ENCODE measurements at places on chromosomes 11 and 22.

- no peak for DNase-seq
Measured at GRCh38 chr11:4508886-4509285, 26.4 kb downstream of the OR52K1 start.

GRCh38 chr11:76096552-76096951, 109.8 kb downstream of the WNT11 start:
- no peak for DNase-seq

DNA sequence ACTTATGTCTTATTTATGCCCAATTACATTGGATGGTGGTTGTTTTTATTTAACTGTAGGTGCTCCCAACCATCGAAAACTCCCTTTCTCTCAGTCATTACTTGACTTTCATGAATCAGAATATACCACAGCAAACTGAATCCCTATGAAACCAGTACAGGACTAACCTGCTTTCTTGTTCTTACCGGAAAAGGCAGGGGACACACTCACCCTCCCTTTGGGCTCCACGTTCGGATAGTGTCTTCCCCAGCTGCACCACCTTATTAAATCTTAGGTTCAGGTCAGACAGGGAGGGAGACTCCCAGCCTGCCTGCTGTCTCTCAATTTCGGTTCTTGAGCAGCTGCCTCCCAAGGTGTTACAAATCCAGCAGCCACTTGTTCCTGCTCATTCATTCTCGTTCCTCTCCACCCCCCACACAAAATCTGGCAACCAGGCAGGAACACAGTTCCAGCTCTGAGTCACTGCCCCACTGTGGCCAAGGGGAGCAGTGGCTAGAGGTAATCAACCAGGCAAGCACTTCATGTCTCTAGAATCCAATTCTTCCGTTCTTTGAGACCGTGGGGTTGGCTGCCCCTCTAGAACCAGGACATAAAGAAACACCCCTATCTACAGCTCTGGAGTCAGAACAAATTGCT, 133.0 kb downstream of the PLEKHA7 start:
- DNase-seq = no peak

GRCh38 chr22:21697880-21698279, 32.1 kb downstream of the PPIL2 start:
- DNase-seq = no peak

GRCh38 chr22:42655693-42656092, 6.5 kb upstream of the CYB5R3 start:
- no peak for DNase-seq

GRCh38 chr11:67056267-67057204, at the start of gene RHOD:
Gene RHOD, plus strand, starts transcription at chr11:67056847. Its CDS starts 56 bp downstream, at chr11:67056903.
- DNase-seq = no peak

- DNase-seq = no peak
Measured at GRCh38 chr11:75140269-75141138, 10.4 kb upstream of the SLCO2B1 start.

- DNase-seq = no peak
Measured at GRCh38 chr11:20963596-20963995, 294.2 kb downstream of the NELL1 start.

DNA sequence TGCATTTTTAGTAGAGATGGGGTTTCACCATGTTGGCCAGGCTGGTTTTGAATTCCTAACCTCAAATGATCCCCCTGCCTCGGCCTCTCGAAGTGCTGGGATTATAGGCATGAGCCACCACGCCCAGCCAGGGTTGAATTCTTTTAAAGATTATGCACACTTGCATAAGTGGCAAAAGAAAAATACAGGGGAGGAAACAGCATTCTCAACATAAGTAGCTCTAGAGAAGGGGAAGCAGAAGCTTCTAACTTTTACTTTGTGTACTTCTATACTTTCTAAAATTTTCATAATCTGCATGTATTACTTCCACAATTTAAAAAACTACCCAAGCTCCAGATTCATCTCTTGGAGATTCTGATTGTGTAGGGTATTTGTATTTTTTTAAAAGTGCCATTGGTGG, 108.0 kb downstream of the SLC1A2 start:
- DNase-seq = no peak

All from brain pericyte (primary cell).